ENCODE measurements at places on chromosomes 16 and 17.

GRCh38 chr16:30335598-30336474 is 19.3 kb downstream of the CD2BP2 start:
- DNase-seq, result no peak

DNA sequence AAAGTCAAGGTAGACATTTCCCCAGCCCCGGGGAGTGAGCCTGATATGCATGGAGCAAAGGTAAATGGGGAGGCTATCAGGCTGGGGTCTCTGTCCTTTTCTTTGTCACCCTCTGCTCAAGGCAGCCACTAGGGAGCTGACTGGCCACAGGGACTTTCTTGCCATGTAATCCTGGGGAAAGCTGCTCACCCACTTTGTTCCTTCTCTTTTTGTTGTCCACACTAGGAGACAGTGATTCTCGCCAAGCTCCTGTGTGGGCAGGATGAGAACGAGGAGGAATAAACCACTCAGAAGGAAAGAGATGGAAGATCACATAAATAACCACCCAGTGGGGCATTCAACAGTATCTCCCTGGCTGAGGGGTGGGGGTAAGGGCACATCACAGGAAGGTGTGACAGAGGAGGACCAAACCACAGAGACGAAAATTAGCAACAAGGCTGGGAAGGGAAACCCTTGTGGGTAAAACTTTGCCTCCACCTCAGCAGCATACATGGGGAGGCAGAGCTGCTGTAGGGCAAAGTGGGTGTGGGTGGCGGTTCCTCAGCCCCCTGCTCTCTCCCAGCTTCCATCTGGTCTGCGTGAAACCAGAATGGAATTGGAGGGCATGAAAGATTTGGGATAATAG is 26.2 kb upstream of the CCL1 start:
- DNase-seq, result no peak

- no peak for DNase-seq
Measured at GRCh38 chr16:68866933-68867332, 23.6 kb downstream of the TANGO6 start.

DNA sequence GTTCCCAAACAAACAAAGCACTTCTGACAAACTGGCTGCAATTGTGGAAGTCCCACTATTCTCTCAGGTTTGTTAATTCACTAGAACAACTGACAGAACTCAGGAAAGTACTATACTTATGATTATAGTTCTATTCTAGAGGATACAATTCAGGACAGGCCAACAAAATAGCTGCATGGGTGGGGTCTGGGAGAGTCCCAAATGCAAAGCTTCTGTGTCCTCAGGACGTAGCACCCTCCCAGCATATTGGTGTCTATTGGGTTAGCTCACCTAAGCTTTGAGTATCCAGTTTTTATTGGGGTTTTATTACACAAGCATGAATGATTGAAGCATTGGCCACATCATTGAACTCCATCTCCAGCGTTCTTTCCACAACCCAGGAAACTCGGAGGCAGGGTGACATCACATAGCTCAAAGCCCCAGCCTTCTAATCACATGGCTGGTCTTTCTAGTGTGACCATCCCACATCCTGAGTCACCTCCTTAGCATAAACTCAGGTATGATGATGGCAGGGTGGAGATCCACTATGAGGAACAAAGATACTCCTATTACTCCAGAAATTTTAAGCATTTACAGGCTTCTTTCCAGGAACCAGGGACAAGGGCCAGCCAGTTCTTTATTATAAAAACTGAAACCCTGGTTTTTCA is 43.9 kb upstream of the CCNF start:
- DNase-seq, result no peak

DNA sequence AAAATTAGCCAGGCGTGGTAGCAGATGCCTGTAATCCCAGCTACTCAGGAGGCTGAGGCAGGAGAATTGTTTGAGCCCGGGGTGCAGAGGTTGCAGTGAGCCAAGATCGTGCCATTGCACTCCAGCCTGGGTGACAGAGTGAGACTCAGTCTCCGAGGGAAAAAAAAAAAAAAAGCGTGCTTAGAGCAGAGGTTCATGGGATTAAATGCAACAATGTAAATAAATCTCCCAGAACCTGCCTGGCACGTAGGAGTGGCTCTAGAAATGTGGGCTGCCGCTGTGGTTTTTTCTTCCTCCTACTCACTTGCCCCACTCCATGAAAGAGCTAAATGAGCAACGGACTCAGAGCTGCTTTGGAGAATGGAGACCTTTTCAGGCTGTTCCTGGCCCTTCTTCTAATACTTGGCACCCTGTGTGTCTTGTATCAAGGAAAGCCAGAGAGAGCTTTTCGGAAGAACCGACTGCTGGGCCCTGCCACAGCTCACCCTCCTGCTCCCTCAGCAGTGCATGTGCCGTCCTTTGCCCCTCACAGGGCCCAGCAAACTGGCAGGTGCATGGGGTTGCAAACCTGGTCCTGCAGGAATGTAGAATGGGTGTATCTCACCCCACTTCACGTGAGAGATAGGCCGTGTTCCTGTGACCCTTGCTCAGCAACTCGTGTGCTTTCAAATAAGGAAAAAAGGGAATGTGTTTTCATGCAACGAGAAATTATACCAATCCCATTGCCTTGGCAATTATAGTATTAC is 52.0 kb downstream of the LDHD start:
- DNase-seq, result no peak
